AML-193 (cell line): ENCODE measurements at places on chromosomes 5 and 9.

DNA sequence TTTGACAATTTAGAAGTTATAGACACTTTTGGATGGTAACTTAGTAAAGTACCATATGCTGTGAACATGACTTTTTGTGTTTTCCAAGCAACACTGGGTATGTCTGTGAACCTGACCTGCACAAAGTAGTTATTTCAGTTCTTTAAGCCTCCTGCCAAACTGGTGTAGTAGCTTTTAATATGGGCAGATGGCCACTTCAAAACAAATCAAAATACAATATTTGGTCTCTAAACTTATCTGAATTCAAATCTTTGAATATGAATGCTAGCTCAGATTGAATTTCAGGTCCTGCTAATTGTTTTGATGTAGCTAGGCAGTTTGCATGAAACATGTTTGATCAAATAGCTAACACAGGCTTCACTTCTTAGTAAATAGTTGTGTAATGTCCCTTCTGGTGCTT lies 1176.7 kb upstream of the CDH9 start:
- no peak for DNase-seq

- DNase-seq = no peak
These were observed 2.2 kb upstream of the TSPAN17 start for GRCh38 chr5:176644878-176645670.

- DNase-seq = no peak
These were observed 23.4 kb upstream of the PAM start for GRCh38 chr5:102731693-102732092.

DNA sequence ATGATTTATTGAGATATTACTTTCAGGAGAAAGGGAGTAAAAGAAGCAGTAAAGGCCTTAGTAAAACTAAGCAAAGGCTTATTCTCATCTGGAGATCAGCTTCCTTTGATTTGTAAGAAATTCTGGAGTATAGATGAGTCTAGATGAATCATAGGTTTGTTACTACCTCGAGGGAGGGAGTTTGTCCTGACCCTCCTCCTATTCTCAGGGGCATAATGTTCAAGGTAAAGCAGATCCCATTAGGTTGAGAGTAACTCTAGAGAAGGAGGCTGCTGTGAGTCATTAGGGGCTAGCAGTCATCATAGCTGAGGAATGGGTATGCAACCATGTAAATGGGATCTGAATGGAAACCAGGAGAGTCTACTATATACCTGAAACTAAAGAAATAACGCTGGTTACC lies 155.5 kb upstream of the MOCS2 start:
- DNase-seq = no peak

DNA sequence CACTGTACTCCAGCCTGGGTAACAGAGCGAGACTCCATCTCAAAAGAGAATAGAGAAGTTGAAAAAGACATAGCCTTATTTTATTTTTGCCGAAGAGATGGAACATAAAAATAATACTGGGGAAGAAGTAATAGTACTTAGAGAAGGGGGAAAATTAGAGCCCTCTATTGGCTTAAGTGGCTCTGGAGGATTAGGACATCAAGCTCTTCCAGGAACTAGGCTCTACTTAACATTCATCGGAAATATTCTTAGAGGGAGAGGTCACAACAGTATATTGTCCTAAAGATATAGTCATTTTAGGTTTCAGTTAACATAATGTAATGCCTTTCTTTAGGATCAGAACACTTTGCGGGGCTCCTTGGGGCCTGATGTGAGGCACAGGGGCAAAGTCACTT lies 86.0 kb upstream of the PLPP1 start:
- no peak for DNase-seq
